Epithelial cell of prostate (primary cell): ENCODE measurements at places on chromosomes 3 and 15.

DNA sequence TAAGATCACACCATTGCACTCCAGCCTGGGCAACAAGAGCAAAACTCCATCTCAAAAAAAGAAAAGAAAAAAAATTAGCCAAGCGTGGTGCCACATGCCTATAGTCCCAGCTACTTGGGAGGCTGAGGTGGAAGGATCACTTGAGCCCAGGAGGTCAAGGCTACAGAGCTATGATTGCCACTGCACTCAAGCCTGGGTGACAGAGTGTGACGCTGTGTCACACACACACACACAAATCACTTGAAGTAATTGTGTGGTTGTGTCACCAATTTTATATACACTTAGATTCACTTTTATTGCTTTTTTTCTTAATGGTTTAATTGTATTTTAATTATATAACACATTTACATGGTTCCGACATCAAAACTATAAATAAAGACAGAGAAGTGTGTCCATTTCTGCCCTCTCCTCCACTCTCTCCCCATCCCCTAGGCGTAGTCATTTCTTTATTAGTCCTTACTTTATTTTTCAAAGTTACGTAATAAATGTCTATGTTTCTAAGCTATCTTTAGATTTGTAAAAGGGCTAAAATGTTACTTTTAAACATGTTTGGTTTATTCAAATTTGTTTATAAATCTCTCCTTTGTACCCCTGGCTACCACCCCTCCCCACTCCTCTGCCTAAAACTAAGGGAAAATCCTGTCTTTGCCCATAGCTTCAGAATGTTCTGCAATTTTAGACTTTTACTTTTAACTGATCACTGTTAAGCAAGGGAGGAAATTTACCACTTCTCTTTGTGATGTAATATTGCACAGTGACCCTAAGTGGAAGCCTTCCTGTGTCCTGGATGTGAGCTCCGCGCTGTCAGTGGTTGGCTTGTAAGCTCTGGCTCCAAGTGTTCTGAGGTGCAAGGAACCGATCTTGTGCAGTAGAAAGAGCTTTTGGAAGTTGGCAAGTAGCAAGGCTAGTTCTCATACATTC lies 10.8 kb upstream of the VILL start:
- no peak for DNase-seq

DNA sequence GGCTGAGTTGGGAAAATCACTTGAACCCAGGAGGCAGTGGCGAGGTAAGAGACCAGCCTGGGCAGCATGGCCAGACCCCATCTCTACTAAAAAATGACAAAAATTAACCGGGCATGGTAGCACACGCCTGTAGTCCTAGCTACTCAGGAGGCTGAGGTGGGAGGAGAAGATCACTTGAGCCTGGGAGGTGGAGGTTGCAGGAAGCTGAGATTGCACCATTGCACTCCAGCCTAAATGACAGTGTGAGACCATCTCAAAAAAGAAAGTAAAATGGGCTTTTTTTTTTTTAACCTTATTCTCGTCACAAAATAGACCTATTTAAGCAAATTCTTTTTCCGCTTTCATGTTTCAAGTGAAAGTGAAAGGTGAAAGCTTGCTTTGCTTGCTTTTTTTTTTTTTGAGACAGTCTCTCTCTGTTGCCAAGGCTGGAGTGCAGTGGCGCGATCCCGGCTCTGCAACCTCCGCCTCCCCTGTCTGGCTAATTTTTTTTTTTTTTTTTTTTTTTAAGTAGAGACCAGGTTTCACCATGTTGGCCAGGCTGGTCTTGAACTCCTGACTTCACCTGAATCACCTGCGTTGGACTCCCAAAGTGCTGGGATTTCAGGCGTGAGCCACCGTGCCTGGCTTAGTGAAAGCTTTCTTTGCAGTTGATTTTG lies 3.6 kb downstream of the PDIA3 start:
- no peak for DNase-seq

DNA sequence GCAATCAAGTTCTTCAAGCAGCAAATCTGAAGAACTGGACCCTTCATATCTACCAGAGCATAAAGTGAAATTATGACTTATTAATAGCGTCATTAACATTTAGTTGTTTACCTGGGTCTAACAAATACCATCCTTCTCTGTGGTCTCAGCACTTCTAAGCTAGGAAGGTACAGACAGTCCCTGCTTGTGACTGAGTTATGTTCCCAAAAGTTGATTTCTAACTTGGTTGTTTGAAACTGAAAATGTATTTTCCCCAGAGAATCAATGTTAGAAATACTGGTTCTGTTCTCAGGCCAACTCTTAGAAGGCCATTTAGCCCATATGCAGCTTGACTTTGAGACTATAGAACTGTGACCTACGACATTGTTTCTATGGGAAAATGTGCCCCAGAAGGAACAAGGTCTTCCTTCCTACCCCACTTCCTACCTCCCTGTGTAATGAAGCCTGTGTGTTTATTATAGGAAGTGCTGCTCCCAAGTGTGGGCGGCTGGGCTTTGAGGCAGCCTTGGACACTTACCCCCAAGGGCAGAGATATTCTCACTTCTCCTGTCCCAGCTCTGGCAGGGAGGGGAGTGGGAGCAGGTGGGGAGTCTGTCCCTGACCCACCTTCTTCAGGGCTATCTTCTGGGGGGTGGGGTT lies 12.2 kb upstream of the MAPK6 start:
- no peak for DNase-seq

- no peak for DNase-seq
These were observed 17.4 kb downstream of the PGBD4 start for GRCh38 chr15:34119291-34119690.

DNA sequence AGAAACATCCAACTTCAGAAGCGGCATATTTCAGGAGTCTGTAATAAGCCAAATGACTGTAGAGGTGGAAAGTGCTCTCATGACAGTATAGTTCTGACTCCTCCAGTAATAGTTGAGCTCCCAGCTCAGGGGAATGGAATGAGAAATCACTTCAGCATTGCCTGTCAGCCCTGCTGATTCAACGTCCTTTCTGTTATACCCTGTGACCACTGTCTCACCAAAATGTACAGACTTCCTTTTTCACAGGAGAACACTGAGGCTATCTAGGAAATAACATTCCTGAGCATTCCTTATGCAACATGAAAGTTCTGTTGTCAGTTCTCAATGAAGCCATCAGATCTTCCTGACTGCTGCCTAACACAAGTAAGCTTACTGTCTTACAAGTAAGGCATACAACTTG lies 284.5 kb upstream of the MME start:
- peak; percentile 82 for DNase-seq

DNA sequence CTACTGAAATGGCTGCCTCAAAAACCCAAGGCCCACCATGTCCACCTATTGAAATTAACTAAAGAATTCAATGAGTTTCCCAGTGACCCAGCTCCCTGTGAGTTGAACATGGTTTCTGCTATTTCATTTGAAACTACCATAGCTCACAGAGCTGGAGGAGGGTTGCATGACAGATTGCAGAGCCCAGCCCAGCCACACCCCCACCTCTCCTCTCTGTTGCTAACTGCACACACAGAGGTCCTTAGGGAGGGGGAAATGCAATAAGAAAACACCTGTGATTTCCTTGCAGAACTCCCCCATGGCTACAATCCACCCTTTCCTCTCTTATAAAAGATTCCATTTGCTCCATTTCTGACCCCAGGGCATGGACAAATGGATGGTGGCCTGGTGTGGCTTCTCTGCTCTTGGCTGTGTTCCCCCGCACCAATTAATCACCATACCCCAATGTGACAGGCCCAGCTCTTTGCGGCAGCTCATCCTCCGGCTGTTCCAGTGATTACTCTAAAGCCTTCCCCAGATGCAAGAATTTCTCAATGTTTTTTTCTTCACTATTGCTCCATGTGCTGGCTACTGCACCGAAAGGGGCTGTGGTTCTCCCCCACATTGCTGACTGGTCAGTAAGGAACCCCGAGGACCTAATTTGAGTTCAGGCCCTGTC lies 208.4 kb upstream of the KBTBD8 start:
- no peak for DNase-seq

GRCh38 chr3:160470181-160470580 lies 20.6 kb upstream of the TRIM59 start:
- DNase-seq: no peak

GRCh38 chr3:100936931-100937330 lies 56.3 kb downstream of the ABI3BP start:
- DNase-seq: no peak

- DNase-seq: no peak
These were observed 239.3 kb downstream of the ALCAM start for GRCh38 chr3:105606016-105606415.

DNA sequence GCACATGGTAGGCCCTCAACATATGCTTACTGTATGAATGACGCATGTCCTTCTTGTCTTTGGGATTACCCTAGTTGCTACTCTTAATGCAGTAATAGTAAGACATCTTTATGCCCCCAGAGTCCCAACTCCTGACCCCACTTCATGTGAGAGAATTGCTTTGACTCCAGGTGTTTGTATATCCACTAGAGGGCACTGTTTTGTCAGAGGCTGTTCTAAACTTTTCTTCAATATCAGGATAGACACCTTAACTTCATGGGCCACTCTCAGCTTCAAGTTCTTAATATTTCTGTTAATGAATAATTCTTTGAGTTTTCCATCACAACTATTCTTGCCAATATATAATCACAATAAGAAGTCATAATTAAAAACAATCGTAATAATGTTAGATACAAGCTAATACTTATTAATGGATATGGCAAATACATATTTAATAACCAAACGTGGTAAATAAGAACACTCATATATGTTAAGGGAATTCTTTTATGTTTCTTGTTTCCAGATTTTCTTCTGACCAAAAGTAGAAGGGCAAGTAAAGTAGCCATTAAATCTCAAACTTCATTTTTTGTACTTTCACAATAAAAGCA lies 337.2 kb upstream of the DNAJC19 start:
- DNase-seq: no peak

- no peak for DNase-seq
These were observed 150.2 kb downstream of the GSK3B start for GRCh38 chr3:119944091-119944490.

GRCh38 chr3:111173906-111174305 lies 102.3 kb downstream of the NECTIN3 start:
- no peak for DNase-seq

- DNase-seq: no peak
These were observed 64.3 kb downstream of the IGF2BP2 start for GRCh38 chr3:185760550-185760949.

GRCh38 chr3:106326941-106327695 lies 458.3 kb upstream of the CBLB start:
- no peak for DNase-seq

- DNase-seq: peak; percentile 61
These were observed 545 bp upstream of the RFX7 start for GRCh38 chr15:56244038-56244810.

- DNase-seq: no peak
These were observed 98.1 kb upstream of the UBE2E2 start for GRCh38 chr3:23105048-23105447.

DNA sequence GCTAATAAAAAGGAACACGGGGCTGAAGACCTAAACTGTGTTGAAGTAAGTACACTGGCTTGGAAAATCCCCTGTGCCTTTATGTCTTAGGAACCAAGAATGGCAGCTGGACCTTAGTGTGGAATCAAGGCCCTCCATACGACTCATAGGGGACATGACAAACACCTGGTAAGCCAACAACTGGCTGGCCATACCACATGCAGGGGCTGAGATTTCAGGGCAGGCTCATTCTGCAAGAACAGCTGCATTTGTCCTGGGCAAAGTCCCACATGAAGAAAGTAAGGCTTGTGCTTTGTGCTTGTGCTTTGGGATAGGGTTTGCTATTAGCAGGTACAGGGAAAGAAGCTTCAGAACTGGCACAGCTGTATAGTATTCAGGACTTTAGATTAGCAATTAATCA lies 18.0 kb downstream of the ETV5 start:
- DNase-seq: no peak

DNA sequence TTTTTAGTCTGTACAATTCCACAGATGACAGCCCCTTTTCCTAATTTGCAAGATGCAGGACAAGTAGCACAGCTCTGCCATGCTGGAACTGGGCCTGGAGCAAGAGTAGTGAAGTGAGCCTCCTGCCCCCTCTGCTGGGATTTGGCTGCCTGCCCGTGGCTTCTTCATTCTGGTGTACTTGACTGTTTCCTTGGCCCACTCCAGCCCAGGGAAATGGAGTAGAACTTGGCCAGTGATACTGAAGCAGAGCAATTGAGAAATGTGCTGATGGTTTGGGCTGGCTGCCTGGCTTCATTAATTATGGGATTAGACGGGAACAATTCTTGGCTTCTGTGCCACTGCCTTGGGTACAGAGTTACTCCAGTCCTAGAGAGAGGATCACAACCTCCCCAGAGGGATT lies 2.8 kb downstream of the GPD1L start:
- no peak for DNase-seq

DNA sequence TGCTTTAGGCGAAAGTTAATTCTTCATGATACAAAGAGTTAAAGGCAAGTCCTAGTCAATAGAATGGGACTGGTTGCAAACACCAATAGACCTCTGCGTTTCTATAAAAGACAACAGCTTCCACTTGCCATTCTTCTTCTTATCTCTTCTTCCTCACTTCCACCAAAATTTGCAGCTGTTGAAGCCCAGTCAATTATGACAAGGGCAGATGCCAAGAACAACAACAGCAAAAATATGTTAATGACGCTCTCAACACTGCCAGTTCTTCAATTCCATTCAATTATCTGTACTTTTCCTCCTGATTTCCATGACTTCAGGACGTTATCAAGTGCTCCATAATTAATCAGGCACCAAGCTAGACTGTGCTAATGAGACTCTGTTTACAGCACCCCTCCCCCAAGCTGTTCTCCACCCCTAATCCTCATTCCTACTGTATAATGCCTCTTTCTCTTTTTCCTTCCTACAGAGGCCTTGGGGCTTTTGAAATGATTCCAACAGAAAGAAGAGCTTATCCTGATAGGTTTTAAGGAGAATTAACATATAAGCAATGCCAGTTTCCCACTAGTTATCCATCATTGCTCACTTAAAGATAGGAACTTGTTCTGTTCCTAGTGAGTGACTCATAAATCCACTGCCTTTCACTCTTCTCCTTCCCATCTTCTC lies 1160.5 kb downstream of the IGSF11 start:
- no peak for DNase-seq

DNA sequence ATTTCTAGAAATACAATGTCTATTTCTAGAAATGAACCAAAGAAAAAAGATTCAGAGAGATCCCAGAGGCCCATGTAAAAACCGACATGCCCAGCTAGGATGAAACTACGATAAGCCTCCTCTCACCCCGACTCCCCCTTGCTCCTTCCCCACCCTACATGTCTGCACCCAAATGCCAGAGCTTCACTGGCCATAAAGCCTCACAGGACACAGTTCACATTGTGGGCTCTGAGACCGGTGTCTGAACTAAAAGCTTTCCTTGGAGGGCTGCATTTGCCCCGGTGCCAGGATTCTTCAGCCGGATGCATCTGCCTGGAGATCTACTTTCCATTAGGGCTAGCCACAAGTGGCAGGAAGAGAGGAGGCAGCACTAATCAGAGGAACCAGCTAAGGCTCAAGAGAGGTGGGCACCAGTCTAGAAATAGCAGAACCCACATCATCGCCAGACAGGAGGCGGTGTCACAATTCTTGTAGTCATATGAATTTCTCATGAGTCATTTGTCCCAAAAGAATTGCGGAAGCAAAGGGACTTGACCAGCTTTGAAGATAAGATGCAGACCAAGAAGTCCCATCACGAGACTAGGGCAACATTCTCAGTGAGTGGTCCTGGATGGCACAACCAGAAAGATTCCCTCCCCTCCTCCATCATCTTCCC lies 353.6 kb downstream of the NTRK3 start:
- DNase-seq: no peak

GRCh38 chr3:37892927-37893600 lies 31.4 kb downstream of the CTDSPL start:
- DNase-seq: no peak
